ENCODE measurements at places on chromosomes 4 and X.

- DNase-seq, result no peak
Measured at GRCh38 chr4:87240341-87240740, 19.9 kb upstream of the KLHL8 start.

- no peak for DNase-seq
Measured at GRCh38 chr4:153115322-153116290, 88.6 kb upstream of the TRIM2 start.

GRCh38 chrX:104347860-104348259 lies 93.1 kb upstream of the ESX1 start:
- no peak for DNase-seq

- no peak for DNase-seq
Measured at GRCh38 chrX:19674041-19674789, 158.9 kb upstream of the MAP3K15 start.

GRCh38 chr4:48722509-48723446 lies 57.3 kb downstream of the FRYL start:
- DNase-seq, result no peak

DNA sequence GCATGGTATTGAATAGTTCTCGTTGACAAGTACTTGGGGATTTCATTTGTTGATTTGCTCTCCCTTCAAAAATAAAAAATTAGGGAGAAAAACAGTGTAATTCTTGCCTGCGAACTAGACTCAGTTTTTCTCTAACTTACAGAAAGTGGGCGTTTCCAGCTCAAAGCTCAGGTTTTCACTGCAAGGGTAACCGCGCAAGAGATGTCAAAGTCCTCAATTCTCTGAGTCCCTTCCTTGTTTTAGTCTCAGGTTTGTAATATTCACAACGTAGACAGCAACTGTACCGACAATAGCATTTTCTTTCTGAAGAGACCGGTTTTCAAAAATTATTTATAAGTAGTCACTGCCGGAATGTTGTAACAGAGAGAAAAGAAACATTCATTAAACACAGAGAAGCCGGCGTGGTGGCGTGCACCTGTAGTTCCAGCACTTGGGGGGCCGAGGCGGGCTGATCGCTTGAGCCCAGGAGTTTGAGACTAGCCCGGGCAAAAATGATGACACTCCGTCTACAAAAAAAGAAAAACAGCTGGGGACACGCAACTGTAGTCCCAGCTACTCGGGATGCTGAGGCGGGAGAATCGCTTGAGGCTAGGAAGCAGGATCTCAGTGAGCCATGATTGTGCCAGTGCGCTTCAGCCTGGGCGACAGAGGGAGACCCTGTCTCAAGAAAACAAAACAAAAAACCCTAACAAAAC lies 774 bp downstream of the ZCCHC4 start:
- no peak for DNase-seq

GRCh38 chrX:58044130-58044529 lies 133.9 kb upstream of the ZXDA start:
- no peak for DNase-seq

DNA sequence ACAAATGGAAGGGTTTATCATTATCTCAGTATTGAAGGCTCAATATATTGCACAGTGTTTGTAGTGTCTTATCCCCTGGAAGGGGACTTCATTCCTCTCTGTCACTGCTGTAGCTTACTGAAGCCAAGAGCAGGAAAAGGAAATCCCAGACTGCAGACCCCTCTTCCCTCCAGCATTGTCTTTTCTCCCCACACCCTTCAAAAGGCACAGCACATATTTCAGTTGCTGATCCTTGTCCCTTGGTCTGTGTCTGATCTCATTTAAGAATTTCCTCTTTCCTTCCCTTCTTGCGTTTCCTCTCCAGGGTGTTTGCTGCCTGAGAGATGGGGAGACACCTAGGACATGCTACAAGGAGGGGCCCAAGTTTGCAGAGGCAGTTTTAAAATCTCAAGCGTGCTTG lies 40.1 kb downstream of the STIM2 start:
- no peak for DNase-seq

DNA sequence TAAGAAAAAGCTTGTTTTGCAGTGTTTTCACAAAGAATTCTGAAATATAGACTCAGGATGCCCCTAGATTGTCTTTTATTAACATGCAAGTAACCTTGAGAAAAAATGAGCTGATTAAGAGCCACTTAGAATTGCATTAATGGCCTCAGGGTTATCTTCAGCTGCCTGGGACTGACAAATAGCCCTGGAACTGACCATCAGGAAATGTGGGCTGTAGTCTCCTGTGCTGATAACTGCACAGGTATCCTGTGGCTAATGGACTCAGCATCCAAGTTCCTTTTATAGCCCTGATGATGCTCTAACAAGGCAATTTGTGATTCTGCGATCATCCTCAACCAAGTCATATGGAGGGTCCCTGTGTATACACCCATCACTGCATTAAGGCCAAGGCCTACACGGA lies 17.0 kb downstream of the CA5B start:
- DNase-seq, result no peak

DNA sequence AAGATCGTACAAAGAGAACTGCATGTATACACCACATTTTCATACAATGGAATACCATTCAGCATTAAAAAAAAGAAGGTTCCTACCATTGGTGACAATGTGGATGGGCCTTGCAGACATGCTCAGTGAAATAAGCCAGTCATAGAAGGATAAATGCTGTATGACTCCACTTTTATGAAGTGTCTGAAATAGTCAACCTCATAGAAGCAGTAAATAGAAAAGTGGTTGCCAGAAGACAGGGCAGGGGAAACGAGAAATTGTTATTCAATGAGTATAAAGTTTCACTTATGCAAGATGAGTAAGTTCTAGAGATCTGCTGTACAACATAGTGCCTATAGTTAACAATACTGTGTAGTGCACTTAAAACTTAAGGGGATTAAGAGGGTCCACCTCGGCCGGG lies 257.5 kb upstream of the FTHL17 start:
- DNase-seq, result no peak

Data from Right ventricle myocardium superior (tissue), 1 donor.